GM13976 (cell line): ENCODE measurements at places on chromosomes 16 and 17.
A peak's percentile ranks its signal among the peaks of the same experiment; 100 is the strongest.

DNA sequence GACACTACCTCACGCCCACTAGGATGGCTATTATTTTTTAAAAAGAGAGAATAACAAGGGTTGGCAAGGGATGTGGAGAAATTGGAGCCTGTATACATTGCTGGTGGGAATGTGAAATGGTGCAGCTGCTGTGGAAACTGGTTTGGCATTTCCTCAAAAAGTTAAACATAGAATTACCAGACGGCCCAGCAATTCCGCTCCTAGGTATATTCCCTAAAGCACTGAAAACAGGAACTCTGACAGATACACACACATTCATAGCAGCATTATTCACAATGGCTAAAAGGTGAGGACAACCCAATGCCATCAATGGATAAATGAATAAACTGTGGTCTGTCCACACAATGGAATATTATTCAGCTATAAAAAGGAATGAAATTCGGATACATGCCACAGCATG, 60.3 kb upstream of the CBX4 start:
- DNase-seq = no peak

- peak; percentile 65 for DNase-seq
These were observed 892 bp downstream of the ABCC1 start for GRCh38 chr16:15950161-15950854.

DNA sequence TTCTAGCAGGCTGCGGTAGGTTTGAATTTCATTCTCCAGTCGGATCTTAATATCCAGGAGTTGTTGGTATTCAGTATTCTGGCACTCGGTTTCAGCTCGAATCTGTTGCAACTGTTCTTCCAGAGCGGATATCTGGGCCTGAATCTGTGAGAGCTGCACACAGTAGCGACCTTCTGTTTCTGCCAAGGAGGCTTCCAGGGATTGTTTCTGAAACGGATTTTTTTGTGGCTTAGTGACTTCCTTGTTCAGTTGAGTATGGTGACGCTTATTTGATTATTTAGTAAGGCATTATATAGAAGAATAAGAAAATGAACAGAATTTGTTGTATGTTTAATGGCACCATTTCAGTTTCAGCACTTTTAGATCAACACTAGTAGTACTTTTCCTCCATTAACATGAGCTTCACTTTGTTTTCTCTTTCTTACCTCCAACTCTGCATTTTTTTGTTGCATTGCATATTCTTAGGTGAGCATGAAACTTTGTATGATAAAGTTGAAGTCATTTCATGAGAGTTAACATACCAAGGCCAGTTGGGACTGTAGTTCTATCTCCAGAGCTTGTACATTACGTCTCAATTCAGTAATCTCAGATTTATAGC, 2.8 kb downstream of the KRT10 start:
- no peak for DNase-seq

GRCh38 chr16:50037662-50038220, 12.7 kb downstream of the CNEP1R1 start:
- no peak for DNase-seq

GRCh38 chr17:66978514-66979061, 14.1 kb downstream of the CACNG4 start:
- DNase-seq = no peak

DNA sequence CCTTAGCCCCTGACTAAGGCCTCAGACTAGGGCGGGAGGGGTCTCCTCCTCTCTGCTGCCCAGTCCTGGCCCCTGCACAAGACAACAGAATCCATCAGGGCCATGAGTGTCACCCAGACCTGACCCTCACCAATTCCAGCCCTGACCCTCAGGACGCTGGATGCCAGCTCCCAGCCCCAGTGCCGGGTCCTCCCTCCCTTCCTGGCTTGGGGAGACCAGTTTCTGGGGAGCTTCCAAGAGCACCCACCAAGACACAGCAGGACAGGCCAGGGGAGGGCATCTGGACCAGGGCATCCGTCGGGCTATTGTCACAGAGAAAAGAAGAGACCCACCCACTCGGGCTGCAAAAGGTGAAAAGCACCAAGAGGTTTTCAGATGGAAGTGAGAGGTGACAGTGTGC, 12.7 kb downstream of the CES3 start:
- no peak for DNase-seq

DNA sequence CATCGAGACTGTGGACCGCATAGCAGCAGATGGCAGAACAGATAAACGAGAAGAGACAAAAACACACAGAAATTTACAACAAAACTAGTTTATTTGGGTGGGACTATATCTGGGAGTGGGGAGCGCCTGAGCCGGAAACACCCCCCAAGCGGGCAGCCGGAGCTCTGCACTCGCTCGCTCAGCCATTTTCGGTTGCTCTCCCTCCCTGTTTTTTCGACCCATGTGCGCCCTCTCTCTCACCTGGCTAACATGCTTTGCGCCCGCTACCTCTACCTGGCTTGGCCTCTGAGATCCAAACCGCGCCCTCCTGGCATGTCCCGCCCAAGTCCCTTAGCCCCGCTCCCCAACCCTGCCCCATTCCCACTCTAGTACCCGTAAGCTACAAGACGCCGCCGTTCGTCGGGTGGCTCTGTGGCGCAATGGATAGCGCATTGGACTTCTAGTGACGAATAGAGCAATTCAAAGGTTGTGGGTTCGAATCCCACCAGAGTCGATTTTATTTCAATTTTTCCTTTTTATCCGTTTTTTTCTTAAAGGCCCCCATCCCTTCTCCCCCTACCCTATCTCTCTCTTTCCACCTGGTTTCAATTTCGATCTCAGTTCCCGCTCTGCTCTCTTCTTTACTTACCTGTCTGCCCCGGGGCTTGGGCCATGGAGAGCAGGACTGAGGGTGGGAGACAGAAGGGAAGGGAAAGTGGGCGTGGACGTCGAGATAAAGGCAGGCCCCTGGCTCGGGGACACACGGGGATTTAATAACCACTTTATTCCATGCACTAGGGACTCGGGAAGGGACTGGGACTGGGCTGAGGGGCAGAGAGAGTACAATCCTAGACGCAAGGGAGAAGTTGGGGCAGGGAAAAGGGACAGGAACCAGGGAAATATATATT, 2.4 kb upstream of the ALOXE3 start:
- peak; percentile 71 for DNase-seq
